ENCODE measurements at places on chromosomes 16 and 17.
A peak's percentile ranks its signal among the peaks of the same experiment; 100 is the strongest.

GRCh38 chr16:53523126-53523804 lies 20.3 kb upstream of the AKTIP start:
- no peak for DNase-seq

DNA sequence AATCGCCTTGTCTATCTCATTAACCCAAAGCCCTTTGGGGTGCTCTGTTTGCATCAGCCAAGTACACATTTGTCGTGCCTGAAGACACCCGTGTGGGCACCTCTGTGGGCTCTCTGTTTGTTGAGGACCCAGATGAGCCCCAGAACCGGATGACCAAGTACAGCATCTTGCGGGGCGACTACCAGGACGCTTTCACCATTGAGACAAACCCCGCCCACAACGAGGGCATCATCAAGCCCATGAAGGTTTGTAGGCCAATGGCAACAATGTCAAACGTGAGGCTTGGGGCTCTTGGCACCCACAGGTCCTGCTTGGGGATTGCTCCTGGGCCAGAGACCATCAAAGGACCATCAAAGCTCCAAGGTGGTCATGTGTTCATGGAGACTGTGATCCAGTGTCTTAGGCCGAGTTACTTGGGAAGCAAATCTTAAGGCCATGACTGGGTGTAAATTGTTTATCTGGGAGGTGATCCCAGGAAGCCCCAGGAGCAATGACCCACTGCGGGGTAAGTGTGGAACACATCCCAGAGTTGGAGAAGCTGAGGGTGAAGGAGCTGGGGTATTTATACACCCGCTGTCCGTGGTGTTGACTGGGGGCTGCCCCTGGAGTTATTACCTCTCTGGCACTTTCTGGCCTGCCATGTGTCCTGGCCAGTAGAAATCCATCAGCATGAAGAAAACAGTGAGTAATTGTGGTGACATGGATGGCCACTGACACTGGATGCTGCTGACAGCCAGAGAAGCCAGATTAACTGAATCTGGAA lies 24.0 kb downstream of the CDH5 start:
- DNase-seq = no peak

DNA sequence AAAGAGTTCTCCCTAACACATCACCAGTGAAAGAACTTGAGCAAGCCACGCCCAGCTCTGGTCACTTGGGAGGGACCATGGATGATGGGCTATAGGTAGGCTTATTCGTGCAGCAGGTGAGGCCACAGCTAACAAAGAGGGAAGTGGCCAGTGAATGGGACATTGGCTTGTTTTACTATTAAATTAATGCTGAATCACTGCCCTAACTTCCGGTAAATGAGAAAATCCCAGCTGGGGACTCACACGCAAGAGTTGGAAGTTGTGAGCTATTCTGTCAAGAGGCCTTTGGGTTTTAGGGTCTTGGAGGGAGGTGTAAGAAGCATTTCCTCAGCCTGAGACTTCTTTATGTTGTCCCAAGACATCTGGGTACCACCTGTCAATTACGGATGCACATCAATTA lies 315.3 kb downstream of the XYLT1 start:
- DNase-seq = no peak

GRCh38 chr16:80788027-80788426 lies 16.4 kb downstream of the CDYL2 start:
- DNase-seq = no peak

DNA sequence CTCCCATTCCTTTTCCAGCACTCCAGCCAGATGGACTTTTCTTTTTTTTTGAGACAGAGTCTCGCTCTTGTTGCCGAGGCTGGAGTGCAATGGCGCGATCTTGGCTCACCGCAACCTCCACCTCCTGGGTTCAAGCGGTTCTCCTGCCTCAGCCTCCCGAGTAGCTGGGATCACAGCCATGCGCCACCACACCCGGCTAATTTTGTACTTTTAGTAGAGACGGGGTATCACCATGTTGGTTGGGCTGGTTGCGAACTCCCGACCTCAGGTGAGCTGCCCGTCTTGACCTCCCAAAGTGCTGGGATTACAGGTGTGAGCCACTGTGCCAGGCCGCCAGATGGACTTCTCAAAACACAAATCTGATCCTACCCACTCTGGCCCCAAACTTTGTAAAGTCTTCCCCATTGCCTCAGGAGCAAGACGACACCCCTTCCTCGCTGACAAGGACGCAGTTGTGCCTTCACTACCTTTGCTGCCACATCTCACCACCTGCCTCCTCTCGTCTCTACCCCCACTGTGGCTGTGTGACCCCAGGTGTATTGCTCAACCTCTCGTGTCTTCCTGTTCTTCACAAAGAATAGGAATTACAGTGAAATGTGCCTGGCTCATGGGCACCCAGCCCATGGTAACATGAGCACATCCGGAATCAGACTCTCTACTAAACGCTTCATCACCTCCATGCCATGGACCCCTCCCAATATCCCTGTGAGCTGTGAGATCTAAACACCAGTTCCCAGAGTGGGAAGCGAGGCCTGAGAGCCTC lies 3.7 kb upstream of the BANP start:
- DNase-seq = no peak

GRCh38 chr16:50185005-50185505 lies 31.9 kb downstream of the TENT4B start:
- DNase-seq = no peak

DNA sequence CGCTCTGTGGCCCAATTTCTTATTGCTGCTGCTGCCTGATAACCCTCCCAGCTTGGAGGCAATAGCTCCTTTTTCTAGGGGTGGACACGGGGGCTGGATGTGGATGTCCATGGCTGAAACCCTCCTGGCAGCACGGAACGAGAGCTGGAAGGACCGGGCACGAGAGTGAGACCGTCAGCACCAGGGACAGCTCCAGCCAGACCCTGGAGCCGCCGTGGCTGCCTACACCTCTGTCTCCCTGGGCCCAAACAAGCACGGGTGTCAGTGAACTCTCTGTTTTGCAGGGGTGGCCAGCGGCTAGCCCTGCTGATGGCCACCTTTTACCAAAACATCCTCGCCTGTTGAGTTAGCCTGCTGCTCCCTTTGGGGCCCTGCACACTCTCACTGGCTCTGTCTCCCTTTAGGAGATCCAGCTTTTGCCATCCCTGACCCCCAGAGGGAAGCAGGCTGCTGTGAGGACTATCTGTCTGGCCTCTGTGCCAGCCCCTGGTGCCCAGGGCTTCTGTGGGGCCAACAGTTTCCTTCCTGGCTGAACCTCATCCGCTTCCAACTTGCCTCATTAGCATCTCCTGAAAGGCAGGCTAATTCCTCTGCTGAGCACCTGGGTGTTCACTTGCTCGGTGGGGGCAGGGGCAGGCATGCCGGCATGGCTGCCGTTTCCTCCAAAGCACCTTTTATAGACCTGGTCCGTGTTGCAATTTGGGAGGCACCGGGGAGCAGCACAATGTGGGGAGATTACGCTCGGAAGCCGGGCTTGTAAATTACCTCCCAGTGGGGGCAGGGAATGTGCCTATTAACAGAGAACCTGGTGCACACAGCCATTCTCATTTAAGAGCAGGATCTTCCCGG lies 118.1 kb downstream of the ENGASE start:
- peak; percentile 33 for DNase-seq

GRCh38 chr16:63050391-63050790 lies 1014.2 kb upstream of the CDH8 start:
- DNase-seq = no peak

GRCh38 chr16:54774768-54775167 lies 155.9 kb upstream of the IRX5 start:
- no peak for DNase-seq

GRCh38 chr17:67360880-67361279 lies 5.5 kb downstream of the PSMD12 start:
- no peak for DNase-seq

- DNase-seq = no peak
Observed at GRCh38 chr16:48487287-48487686, 102.1 kb upstream of the SIAH1 start.

GRCh38 chr17:2292100-2292499 lies 11.5 kb downstream of the SMG6 start:
- no peak for DNase-seq

GRCh38 chr17:10777890-10778289 lies 26.0 kb downstream of the TMEM238L start:
- DNase-seq = no peak

GRCh38 chr17:18951941-18952842 lies at the start of gene SLC5A10:
Gene SLC5A10, plus strand, starts transcription at chr17:18952165. Its CDS starts 41 bp downstream, at chr17:18952206.
- DNase-seq = no peak

GRCh38 chr17:40450175-40450574 lies 6.9 kb downstream of the IGFBP4 start:
- peak; percentile 54 for DNase-seq

GRCh38 chr17:75238684-75239191 lies 22.7 kb downstream of the GGA3 start:
- peak; percentile 68 for DNase-seq

DNA sequence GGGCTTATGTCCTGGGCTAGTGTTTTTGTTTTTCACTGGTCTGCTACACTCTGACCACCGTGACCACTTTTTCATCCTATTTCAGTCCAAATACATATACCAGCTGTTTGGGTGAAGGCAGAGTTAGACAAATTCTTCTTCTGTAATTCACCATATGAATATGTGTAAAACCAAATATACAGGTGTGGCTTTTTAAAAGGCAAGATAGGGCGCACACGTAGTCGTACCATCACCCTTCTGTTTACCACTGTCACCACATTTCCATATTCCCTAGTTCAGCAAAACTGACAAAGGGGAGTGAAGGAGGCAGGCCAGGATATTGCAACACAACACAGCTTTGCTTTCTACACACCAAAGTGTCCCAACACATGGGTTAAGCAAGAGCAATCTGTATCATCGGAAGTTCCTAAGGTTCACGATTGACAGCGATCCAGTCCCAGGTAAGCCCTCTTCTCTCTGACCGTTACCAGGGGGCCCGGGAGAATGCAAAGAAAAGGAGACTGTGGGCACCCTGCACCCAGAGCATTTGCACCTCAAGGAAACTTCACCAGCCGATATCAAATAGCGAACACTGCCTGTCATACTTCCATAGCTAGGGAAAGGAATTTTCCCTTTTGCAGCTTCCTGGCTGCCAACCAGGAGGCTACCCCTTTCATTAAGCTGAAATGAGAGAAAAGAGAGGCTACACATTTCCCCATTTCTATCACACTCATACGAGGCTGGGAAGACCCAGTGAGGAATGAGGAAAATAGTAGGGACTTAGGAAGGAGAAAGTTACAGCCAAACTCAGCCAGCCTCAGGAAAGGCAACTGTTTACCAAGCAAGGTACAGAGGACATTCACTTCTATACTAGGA lies 23.1 kb downstream of the CREBBP start:
- DNase-seq = no peak

GRCh38 chr16:80056324-80056723 lies 455.8 kb upstream of the MAF start:
- DNase-seq = no peak

GRCh38 chr17:2024572-2025219 lies 438 bp downstream of the RTN4RL1 start:
- DNase-seq = no peak

- DNase-seq = no peak
Observed at GRCh38 chr16:17301184-17301583, 169.6 kb downstream of the XYLT1 start.

DNA sequence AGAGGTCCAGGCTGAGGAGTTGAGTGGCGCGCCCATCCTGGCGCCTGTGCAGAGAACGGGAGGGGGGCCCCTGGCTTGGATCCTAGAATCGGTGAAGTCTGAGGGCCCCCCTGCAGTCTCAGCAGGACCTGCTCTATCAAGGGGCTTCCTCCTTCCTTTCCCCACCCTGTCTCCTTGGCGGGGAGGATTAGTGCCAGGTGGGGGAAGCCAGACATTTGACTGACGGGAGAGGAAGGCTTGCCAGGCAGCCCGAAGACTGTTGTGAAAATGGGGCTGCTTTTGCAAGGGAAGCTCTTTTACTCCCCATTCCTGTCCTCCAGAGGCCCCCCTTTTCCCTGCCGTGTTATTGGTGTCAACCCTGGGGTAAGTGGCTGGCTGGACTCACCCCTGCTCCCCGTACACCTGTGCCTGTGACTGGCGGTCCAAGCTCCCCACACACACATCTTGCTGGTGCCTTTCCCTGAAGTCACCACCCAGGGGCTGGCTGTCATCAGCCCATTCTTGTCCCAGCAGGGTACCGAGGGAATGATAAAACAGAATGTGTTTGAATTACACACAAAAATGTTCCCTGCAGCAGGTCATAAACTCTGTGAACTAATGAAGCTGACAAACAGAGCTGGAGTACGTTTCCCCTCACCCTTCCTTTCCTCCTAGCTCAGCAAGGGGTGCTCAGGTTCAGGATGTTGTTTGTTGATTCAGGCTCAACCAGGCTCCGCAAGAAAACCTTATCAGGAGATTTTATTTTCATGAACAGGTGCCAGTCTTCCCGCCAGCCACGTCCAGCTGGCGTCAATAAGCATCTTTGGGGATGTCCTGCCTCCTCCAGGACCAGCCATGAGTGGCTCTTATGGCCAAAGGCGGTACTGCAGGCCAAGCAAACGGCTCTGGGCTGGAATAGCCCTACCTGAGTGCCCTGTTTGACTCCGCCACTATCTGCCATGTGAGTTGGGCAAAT lies 4.4 kb upstream of the ARMC7 start:
- peak; percentile 51 for DNase-seq

DNA sequence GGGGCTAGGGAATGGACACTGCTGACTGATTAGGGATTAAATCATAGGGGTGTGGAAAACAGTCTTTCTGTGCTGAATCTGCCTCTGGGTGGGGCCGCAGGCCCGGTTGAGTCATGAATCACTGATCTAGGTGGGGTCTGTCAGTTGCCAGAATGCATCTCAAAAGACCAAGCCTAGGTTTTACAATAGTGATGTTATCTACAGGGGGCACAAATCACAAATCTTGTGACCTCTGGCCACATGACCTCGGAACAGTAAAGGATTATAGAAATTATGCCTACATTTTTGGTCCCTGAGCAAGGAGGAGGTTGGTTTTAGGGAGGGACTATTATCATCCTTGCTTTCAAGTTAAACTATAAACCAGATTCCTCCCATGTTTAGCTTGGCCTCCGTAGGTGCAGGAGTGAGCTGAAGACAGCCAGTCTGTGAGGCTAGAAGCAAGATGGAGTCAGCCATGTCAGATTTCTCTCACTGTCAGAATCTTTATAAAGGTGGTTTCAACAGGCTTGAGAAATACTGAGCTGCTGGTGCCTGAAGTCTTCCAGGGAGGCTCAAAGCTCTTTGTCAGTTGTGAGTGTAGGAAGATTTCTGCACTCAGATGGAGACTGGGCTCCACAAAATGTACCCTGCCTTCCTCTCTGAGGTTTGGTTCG lies 12.9 kb downstream of the GNGT2 start:
- DNase-seq = no peak

- DNase-seq = no peak
Observed at GRCh38 chr17:61757168-61757567, 106.2 kb downstream of the BRIP1 start.

GRCh38 chr16:81623365-81624102 lies 155.6 kb upstream of the PLCG2 start:
- peak; percentile 67 for DNase-seq

DNA sequence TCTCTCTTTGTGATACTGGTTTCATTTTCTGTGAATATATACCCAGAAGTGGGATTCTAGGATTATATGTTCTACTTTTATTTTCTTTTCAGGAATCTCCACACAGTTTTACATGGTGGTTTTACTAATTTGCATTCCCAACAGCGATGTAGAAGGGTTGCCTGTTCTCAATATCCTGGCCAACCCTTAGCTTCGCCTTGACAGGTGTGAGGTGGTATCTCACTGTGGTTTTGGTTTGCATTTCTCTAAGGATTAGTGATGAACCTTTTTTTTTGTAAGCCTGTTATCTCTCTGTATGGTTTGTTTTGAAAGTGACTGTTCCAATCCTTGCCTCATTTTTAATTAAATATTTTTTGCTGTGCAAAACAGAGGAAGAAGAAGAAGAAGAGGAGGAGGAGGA lies 937.7 kb downstream of the CDH8 start:
- no peak for DNase-seq

- DNase-seq = no peak
Observed at GRCh38 chr17:21089145-21089544, 37.6 kb upstream of the DHRS7B start.

GRCh38 chr17:2212400-2212981 lies 91.1 kb downstream of the SMG6 start:
- no peak for DNase-seq

All from activated CD4-positive, alpha-beta T cell treated with anti-CD3 and anti-CD28 coated beads, Interleukin-2, amount 50 U/mL, for 48 hours (primary cell).